ENCODE measurements at places on chromosomes 5 and 9.

DNA sequence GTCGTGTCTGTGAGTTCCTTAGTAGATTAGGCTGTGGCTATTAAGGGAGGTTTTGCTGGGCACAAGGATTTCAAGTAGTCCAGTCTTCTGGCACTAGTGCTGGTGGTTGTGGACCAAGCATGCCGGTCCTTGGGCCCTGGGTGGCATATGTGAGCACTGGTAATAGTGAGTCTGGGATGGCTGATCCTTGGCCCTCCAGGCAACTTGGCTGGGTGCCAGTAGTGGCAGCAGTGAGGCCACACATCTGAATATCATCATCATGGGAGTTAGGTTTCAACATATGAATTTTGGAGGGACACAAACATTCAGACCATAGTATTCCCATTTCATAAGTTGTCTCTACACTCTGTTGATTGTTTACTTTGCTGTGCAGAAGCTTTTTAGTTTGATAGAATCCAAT, 25.3 kb upstream of the APBA1 start:
- DNase-seq: no peak

GRCh38 chr5:16975950-16976624, 40.0 kb upstream of the MYO10 start:
- no peak for DNase-seq

DNA sequence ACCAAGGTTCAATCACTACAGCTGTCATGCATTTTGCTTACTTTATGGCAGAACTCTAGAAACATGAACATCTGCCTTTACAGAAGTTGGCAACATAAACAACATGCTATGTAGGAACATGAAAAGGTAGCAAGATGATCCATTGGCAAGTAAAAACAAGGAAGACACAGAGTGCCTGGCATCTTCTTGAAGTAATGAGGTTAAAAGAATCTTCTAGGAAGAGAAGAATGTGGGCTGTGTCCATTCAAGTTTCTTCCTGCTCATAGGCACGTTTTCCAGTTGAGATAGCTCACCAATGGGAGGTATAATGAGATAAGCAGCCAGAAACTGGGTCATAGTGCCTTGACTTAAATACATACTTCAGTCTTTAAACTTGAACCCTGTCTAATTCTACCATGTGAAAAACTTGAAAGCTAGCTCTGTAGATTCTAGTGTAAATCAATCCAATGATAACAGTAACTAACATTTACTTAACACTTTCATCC, 109.4 kb upstream of the PRLR start:
- no peak for DNase-seq

DNA sequence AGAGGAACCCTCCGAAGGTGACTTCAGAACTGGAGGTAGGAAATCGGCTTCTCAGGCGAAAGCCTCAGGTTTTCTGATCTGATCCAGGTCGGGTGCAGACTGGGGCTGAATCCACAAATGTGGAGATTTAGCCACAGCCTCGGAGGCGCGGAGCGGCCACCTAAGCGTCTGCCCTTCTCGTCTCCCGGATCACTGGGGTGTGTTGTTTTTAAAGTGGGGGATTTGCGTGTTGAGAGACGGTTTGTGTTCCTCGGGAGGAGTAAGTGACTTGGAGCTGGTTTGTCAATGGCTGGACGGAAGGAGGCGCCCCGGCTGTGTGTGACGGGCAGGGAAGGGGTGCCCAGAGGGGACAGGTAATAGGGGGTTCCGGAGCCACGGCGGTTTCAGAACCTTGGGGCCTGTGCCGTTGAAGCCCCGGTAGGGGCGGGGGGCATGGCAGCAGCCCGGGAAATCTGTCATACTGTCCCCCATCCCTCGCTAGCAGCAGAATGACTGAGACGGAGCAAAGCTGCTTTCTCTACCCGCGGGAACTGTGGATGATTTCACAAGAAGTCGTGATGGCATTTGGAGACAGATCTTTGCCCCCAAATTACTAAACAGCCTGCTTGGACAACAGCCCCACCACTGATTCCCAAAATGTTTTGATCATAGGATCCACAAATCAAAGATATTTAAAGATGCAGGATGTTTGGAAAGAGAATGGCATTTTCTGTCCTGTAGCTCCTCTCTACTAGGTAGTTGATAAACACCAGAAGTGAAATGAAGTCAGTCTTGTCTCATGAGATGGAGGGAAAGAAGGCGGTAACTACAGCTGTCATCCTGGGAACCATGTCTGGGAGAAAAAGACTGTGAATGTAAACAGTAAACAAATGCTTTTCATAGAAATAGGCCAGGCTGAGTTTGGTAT, 216.5 kb downstream of the PDZD2 start:
- no peak for DNase-seq

- no peak for DNase-seq
These were observed 125.7 kb downstream of the BARX1 start for GRCh38 chr9:93829271-93830011.

DNA sequence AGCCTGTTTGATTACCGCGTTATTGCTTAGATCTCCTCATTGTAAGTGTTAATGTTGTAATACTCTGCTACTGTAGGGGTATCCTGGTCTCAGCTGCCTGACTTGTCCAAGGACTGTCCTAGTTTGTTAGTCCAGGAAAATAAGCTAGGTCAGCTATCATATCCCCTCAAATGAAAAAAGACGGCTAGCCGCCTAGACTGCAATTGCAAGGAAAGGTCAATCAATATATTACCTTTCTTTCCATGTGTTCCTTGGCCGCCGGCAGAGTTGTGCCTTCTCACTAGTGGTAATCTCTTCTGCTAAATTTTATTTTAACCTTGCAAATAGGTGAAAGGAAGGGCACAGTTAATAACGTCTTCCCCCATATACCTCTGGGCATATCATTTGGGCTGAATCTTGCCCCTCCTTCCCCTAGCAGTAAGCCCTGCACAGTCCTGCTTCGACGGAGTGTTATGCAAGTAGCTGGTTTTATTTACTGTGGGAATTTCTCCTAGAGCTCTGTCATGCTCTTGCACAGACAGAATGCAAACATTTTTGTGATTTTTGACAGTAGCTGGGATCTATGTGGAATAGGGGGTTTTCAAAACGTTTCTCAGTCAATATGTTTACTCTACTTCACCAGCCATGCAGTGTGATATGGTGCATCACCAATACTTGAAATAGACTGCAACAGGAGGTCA, 288.5 kb downstream of the MAST4 start:
- no peak for DNase-seq

DNA sequence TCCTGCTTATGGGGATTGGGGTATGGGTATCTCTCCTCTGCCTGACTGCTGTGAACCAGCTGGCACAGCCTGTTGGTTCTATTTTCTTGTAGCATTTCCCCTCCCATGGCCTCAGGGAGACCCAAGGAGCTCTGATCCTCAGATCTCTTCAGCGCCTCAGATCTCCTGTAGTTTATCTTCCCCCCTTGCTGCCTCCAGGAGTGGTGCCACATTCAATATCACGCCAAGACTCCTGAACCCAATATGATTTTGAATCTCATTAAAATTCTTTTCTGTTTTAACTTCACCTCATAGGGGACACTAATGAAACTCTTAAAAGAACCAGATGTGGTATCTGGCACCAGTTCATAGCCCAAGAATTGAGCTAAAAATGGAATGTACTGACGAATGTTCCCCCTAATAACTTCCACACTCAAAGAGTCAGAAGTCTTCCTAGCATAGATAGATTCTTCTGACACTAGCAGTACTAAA, 59.6 kb upstream of the LIFR start:
- no peak for DNase-seq

GRCh38 chr5:142097681-142098080, 10.9 kb upstream of the NDFIP1 start:
- DNase-seq: no peak

GRCh38 chr5:160418561-160419457, at the start of gene SLU7:
TSS of gene SLU7 (minus strand) at chr5:160419081. CDS start at chr5:160415294, 3,787 bp downstream.
- peak; percentile 96 for DNase-seq

- DNase-seq: no peak
These were observed 26.8 kb downstream of the GRIA1 start for GRCh38 chr5:153517241-153517611.

DNA sequence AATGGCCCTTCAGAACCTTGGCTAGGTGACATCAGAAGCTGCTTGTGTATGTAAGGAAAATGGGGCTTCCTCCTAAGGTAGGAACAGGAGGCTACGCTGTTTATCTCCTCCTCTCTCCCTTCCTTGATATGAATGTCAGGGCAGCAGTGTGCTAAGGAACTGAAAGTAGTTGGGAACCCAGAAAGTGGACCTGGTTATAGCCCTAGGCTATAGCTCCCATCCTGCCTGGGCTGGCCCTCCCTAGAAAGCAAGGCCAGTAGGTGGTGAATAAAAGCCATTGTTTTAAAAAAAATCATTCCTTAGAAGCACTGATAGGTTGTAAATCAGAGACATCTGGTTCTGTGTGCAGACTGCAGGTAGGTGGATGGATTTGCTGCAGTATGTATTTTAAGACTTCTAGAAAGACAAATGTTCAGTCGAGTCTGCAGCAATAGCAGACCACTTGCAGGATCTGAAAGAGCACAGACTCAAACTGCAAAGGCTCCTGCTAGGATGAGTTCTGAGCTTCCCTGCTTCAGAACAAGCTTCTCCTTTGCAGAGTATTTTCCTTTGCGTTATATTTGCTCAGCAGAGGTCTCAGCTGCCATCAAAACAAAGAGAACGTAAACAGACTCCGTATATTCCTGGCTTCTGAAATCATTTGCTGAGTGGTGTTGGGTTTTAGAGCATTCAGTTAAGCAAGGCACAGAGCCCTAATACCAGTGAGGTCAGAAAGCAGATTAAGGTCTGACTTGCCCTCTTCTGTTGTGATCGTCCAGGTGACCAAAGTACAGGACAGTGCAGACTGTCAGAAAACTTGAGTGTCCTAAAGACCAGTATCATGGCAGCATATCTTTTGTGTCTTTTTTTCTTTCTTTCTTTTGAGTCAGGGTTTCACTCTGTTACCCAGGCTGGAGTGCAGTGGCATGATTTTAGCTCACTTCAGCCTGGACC, 20.1 kb upstream of the CFAP157 start:
- DNase-seq: peak; percentile 44

- no peak for DNase-seq
These were observed 33.1 kb downstream of the FYB1 start for GRCh38 chr5:39186289-39186688.

- DNase-seq: no peak
These were observed 212.3 kb upstream of the ATP10B start for GRCh38 chr5:161064297-161064696.

DNA sequence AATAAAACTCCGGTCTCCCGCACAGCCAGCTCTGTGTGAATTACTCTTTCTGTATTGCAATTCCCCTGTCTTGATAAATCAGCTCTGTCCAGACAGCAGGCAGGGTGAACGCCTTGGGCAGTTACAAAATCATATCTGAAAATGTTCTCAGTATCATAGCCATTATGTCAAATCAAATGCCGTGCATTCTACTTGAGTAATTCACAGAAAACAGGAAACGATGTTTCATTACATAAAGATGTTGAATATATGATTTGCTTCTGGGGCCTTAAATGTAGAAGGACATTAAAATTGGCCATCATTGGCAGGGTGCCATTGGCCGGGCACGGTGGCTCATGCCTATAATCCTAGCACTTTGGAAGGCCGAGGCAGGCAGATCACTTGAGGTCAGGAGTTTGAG, 8.5 kb downstream of the POLR3G start:
- DNase-seq: no peak

- DNase-seq: no peak
These were observed 19.1 kb downstream of the PHF2 start for GRCh38 chr9:93595461-93595860.

DNA sequence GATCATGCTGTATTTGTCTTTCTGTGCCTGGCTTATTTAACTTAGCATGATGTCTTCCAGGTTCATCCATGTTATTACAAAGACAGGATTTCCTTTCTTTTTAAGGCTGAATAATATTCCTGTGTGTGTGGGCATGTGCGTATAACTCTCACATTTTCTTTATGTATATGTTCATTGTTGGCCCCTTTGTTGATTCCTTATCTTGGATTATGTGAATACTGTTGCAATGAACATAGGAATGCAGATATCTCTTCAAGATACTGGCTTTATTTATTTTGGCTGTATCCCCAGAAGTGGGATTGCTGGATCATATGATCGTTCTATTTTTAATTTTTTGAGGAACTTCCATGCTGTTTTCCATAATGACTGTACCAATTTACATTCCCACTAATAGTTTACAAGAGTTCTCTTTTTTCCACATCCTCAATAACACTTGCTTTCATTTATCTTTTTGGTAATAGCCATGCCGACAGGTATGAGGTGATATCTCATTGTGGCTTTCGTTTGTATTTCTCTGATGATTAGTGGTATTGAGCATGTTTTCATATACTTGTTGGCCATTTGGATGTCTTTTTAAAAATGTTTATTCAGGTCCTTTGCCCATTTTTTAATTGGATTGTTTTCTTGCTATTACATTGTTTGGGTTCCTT, 38.0 kb downstream of the CREBRF start:
- DNase-seq: no peak

DNA sequence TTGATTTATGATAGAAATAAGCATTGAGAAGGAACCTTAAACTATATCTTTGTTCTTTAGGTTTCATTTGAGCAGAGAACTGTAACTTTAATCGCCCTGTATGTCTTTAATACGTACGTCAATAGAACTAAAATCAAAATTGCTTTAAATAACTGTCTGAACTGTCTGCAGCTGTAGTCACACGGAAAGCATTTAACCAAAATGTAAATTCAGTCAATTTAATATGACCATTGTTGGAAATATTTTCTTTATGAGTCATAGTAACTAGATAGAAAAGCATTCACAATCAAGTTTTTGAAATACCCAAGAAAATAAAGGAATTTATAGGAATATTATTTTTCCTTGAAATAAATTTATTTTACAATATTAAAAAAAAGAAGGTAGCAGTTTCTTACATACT, 157.1 kb upstream of the CDH6 start:
- no peak for DNase-seq

DNA sequence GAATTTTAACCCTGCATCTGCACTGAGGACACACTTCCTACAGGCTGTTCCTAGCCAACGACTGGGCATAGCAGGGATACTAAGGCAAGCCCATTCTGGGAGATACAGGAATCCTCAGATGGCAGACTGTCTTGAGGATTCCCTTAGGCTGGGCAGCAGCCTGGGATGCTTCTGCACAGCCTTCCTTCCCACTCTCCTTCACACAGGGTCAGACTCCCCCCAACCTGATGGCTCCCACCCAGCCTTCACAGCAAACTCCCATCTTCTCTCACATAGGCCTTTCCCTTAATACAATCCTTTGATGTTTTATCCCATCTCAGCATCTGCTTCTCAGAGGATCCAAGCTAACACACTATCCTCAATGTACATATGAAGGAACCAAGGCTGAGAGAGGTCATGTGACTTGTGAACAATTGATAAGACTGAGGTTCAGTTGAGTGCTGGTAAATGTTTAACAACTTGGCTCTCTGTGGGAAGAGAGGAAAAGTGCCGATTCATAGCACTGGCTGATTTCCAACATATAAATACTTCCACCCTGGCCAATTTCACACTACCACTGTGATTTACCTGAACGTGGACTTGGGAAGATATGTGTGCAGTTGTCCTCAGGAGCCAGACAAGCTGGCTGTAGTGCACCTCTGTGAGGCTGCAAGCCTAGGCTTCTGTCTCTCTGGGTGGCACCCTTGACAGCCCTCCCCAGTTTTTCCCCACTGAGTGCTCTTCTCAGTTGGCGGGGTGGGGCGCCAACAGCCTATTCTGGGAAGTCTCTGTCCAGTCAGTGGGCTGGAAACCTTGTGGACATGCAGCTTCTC, 120.2 kb upstream of the TRIM32 start:
- no peak for DNase-seq
